ELR (cell line): ENCODE measurements at places on chromosomes 2 and 18.

DNA sequence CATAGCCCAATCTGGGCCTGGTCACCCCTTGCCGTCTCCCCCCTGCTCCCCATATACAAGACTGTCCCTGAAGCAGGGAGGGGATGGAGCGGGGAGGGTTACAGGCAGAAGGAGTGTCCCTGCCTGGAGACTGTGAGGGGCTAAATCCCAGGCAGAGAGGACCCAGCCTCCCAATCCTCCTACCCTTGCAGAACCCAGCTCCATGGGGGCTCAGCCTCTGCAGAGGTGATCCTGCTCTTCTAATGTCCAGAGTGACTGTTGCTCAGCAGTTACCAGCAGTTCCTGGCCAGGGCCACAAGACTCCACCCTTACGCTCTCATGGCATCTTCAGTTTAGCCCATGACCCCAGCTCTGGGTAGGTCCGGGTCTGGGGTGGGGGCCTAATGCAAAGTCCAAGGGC lies 58.1 kb downstream of the COA5 start:
- no peak for DNase-seq

DNA sequence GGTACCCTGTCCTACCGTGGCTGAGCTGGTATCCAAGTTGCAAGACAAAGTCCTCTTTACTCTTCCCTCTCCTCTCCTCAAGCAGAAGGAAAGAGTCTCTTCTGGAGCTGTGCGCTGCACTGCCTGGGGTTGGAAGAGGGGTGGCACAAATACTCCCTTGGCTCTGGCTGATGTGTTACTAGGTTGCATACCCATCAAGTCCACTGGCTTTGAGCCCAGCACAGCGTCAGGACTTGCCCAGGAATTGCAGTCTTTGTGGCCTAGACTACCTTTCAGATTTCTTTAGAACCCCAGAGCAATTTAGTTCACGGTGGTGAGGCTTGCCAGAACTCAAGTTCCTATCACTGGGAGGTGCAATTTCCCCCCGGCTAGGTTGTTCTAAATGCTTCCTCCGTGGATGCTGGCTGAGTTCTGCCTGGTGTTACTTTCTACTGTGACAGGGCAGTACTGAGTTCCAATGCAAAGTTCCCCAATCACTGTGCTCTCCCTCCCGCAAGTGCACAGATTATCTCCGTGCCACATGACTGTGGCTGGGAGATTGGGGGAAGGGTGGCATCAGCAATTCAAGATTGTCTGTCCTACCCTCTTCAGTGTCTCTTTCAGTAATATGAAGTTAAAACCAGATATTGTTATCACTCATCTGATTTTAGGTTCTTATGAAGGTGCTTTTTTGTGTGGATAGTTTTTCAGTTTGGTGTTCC lies 13.4 kb downstream of the MYO3B start:
- DNase-seq: no peak

- no peak for DNase-seq
These were observed 125.1 kb downstream of the TANC1 start for GRCh38 chr2:159093497-159093896.

GRCh38 chr18:22839340-22839821 lies 93.7 kb upstream of the RBBP8 start:
- DNase-seq: no peak

DNA sequence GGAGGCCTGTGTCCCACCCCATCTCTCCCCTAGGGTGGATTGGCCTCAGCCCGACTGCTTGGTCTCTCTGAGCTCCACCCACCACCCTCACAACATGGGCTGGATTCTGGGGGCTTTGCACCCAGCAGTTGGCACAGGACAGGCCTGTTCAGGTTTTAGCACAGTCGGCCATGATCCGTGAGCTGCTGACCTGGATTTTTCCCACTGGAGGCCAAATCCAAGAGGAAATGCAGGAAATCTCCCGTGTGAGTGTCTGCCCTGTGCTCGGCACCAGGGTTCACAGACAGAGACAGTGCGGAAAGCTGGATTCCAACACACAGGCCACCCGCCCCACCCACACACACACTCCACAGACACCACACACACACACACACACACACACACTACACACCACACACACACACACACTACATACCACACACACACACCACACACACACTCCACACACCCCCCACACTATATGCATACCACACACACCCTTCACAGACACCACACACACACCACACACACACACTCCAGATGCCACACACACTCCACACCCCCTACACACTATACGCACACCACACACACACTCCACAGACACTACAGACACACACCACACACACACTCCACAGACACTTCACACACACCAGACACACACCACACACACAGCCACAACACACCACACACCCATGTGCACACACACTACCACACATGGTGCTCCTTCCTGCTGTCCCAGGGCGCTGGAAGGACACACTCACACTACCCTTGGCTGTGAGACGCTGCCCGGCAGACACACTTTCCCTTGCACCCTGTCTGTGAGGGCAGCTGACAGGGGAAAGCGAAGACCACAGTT lies 14.1 kb downstream of the MBP start:
- no peak for DNase-seq

DNA sequence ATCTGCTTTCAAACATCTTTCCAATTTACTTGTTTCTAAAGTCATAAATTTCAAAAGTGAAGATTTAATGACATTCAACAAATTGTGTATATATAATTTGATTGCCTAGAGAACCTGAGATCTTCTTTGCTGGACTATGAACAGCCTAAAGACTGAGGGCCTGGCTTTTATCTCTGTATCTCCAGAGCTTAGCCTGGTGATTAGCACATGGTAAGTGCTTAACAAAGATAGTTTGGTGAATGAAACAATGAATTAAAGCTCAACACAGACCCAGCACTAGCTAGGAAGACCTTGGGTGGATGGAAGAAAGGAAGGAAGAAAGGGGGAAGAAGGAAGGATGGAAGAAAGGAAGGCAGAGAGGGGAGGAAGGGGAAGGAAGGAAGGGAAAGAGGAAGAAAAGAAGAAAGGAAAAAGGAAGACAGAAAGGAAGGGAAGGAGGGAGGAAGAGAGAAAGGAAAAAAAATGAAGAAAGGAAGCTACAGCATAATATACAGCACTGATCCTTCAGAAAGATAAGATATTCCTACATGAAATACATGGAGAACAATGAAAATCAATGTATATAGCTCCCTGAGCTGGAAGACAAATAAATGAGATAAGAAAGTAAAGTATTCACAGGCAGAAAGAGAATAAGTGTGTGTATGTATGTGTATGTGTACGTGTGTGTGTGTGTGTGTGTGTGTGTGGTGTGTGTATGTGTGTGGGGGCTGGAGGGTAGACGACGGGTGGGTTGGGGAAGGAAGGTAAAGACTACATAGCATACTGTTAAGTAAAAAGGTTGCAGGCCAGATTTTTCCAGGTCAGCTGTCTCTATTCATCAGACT lies 318.2 kb downstream of the TNS1 start:
- no peak for DNase-seq

- no peak for DNase-seq
These were observed 174.9 kb upstream of the SMAD2 start for GRCh38 chr18:48105317-48105716.

- no peak for DNase-seq
These were observed 49.3 kb downstream of the DSEL start for GRCh38 chr18:67467188-67467587.
